Thoracic aorta (tissue), 2 donors: ENCODE measurements at places on chromosomes 1 and 21.

DNA sequence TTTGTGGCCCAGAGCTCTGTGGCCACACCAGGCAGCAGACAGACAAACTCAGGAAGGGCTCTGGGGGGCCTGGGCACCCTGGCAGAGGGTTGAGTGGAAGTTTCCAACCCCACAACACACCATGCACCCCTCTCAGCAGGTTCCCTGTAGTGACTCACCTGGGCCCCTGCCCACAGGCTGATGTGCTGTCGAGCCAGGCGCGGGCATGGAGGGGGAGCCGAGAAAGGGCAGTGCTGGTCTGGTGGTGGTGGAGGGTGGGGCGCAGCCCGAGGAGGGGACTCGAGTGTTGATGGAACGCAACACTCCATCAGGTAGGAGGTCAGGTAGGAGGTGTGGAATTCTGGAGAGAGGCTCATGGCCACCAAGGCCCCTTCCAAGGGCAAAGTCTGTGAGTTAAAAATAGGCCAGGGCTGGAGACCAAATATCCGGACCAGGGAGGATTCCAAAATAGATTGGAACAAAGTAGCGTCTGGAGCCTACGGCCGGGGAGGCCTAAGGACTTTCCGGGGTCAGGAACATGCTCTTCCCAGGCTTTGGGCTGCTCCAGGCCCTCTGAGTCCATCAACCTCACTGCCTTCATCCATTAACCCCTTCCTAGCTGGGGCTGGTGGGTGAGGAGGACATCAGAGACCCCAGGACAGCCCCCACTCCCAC is 191.5 kb upstream of the AJAP1 start:
- H3K27ac ChIP-seq = no peak overlapping the region
- no peaks in the 10 kb centered on the region for H3K36me3 ChIP-seq
- H3K27me3 ChIP-seq = no peaks in the 10 kb centered on the region
- peaks cover 8% of the 10 kb centered on the region for H3K4me1 ChIP-seq
- no peak overlapping the region for H3K4me3 ChIP-seq
- no peak for DNase-seq

DNA sequence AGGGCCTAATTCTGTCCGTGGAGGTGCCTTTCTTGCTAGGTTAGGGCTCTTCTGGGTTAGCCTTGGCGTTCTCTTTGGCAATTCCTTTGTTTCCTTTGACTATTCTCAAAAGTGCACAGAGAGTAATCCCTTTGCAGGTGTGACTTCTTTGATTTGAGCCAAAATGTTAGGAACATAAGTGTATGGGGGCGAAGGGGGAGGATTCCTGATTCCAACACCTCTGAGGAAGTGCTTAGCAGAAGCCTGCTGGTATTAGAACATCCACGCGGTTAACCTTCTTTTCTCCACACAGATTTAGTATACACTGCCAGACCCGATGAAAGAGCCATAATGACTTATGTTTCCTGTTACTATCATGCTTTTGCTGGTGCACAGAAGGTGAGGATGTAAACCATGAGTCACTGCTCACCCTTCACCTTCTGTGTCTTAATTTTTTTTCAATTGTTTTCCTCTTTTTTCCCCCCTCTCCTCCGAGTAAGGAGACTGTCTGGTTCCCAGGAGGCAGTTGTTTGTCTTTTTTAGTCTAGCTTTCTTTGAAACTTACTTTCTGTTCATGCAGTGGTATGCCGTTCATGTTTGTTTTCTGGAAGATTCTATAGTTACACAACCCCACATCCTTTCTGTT is 48.0 kb downstream of the ACTN2 start:
- no peak overlapping the region for H3K4me3 ChIP-seq
- peaks cover 22% of the 10 kb centered on the region for H3K36me3 ChIP-seq
- DNase-seq = no peak
- H3K4me1 ChIP-seq = no peaks in the 10 kb centered on the region
- no peak overlapping the region for H3K27ac ChIP-seq
- no peaks in the 10 kb centered on the region for H3K27me3 ChIP-seq

GRCh38 chr1:2523191-2523890 is 3.1 kb downstream of the PANK4 start:
- peaks cover 40% of the 10 kb centered on the region for H3K4me1 ChIP-seq
- no peaks in the 10 kb centered on the region for H3K27me3 ChIP-seq
- DNase-seq = no peak
- H3K36me3 ChIP-seq = peaks cover 32% of the 10 kb centered on the region
- no peak overlapping the region for H3K4me3 ChIP-seq

- no peak for DNase-seq
- H3K27ac ChIP-seq = peak overlapping the region; percentile 44
- no peak overlapping the region for H3K4me3 ChIP-seq
- H3K27me3 ChIP-seq = no peaks in the 10 kb centered on the region
- peaks cover 16% of the 10 kb centered on the region for H3K4me1 ChIP-seq
These were observed 18.4 kb downstream of the RUNX3 start for GRCh38 chr1:24911651-24912155.

- H3K27ac ChIP-seq = peak overlapping the region; percentile 74
- no peaks in the 10 kb centered on the region for H3K27me3 ChIP-seq
- no peak for DNase-seq
- H3K4me1 ChIP-seq = peaks cover 35% of the 10 kb centered on the region
- peak overlapping the region; percentile 94 for H3K4me3 ChIP-seq
- H3K36me3 ChIP-seq = peaks cover 12% of the 10 kb centered on the region
These were observed 15.8 kb downstream of the INPP5B start for GRCh38 chr1:37931102-37931360.

GRCh38 chr1:198424441-198424840 is 116.0 kb downstream of the ATP6V1G3 start:
- no peak for DNase-seq
- H3K4me3 ChIP-seq = no peak overlapping the region
- H3K27ac ChIP-seq = no peak overlapping the region
- no peaks in the 10 kb centered on the region for H3K27me3 ChIP-seq
- no peaks in the 10 kb centered on the region for H3K4me1 ChIP-seq
- H3K36me3 ChIP-seq = no peaks in the 10 kb centered on the region

- no peak overlapping the region for H3K27ac ChIP-seq
- H3K27me3 ChIP-seq = no peaks in the 10 kb centered on the region
- no peak overlapping the region for H3K4me3 ChIP-seq
- no peak for DNase-seq
These were observed 32.3 kb downstream of the CD58 start for GRCh38 chr1:116538544-116538943.

DNA sequence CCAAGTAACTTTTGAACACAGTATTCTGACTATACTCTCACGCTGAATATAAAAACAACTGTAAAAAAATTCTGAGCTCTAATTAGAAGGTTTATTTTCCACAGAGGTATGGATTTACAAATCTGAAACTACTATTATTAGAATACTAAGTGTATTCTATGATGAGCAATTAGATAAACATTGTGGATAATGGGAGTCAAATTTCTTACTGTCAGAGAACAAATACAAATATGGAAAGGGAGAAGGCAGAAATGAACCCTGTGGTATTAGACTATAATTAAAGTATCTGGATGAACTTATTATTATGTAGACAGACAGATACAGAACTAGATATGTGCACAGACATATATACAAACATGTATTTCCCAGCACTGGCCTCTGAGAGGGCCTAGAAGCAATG is 22.6 kb downstream of the ALDH9A1 start:
- H3K36me3 ChIP-seq = peaks cover 20% of the 10 kb centered on the region
- H3K4me1 ChIP-seq = no peaks in the 10 kb centered on the region
- H3K27me3 ChIP-seq = no peaks in the 10 kb centered on the region
- no peak for DNase-seq
- no peak overlapping the region for H3K27ac ChIP-seq

DNA sequence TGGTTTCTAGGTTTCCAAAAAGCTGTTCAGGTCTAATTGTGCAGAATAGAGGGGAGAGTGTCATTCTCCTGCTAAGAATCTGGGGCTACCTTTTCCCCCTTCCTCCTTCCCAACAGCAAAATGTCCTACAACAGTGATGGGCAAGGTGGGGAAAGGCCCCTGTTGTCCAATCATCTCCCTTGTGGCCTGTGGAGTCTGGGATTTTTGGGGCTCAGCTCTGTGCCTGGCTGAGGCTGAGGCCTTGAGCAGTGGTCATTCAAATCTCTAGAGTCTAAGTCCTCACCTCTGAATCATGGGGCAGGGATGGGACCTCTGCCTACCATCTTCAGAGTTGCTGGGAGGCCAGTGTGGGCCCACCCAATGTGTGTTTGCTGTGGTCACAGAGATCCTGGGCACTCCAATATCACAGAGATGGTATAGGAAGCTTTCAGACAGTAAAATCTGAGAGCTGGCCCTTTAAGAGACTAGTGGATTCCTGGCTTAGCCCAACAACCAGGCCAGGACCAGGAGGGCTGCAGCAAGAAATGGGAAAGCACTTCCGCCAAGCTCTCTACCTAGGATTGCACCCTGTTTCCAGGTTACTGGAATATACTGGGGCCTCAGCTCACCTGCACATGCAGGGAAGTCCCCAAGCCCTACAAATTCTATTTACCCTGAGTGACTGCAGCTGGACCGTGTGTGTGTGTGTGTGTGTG is 28.5 kb upstream of the TENT5C start:
- H3K4me1 ChIP-seq = peaks cover 5% of the 10 kb centered on the region
- H3K27ac ChIP-seq = no peak overlapping the region
- no peaks in the 10 kb centered on the region for H3K27me3 ChIP-seq
- H3K4me3 ChIP-seq = no peak overlapping the region
- DNase-seq = no peak

- no peak overlapping the region for H3K27ac ChIP-seq
- no peaks in the 10 kb centered on the region for H3K27me3 ChIP-seq
- no peak overlapping the region for H3K4me3 ChIP-seq
- no peaks in the 10 kb centered on the region for H3K36me3 ChIP-seq
These were observed 26.0 kb upstream of the SLC26A9 start for GRCh38 chr1:205969229-205969628.

DNA sequence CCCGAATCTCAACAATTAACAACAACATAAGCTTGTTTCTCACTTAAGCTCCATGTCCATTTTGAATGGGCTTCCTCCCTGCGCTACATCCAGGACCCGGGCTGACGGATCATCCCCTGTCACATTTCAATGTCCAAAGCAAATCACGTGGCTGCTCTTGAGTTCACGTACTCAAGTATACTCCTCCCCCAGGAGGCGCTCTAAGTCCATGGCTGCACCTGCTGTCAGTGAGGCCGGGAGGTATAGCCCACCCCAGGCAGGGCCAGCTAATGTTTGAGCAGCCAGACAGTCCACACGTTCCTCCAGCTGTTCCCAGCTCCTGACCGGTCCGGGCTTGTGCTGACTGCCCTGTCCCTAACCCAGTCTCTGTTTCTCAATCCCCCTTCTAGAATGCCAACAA is 220.8 kb downstream of the SLC35F3 start:
- no peak overlapping the region for H3K4me3 ChIP-seq
- no peaks in the 10 kb centered on the region for H3K36me3 ChIP-seq
- H3K27me3 ChIP-seq = no peaks in the 10 kb centered on the region
- no peak for DNase-seq
- no peaks in the 10 kb centered on the region for H3K4me1 ChIP-seq

GRCh38 chr1:244393604-244394176 is 58.0 kb downstream of the ADSS2 start:
- no peaks in the 10 kb centered on the region for H3K27me3 ChIP-seq
- no peak overlapping the region for H3K27ac ChIP-seq
- no peak for DNase-seq

- no peak for DNase-seq
- H3K27me3 ChIP-seq = no peaks in the 10 kb centered on the region
- H3K4me1 ChIP-seq = no peaks in the 10 kb centered on the region
- H3K36me3 ChIP-seq = no peaks in the 10 kb centered on the region
These were observed 22.3 kb upstream of the CD53 start for GRCh38 chr1:110850627-110851026.

DNA sequence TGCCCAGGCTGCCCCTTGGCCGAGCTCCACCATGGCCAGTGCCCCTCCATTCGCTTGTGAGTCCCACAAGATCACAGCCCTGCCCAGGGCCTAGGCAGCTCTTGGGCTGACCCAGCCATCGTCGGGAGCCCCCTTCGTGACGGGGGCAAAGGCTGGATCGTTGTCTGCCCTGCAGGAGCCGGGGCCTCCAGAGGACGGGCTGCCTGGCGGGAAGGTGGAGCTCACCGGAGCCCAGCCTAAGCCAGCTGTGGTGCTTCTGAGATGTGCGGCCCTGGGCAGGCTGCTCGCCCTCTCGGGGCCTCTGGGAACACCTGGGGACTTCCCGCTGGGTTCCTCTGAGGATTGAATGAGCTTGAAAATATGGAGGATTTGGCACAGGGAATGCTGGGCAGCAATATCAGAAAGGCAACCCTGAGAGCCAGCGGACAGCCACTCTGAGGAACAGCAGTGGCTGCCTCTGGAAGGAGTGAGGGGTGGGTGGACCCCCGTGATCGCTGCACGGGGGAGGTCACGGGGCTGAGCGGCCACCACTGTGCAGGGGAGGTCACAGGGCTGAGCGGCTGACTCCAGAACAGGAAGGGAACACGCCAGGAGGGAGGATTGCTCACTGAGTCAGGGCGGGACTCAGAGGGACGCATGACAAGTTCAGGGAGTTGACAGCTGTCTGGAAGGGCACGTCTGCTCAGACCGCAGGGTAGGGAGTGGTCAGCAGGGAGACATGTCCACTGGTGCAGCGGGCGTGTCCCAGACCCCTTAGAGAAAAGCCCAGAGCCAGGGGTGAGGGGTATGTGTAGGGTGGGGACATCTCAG is 19.3 kb downstream of the TP73 start:
- no peaks in the 10 kb centered on the region for H3K36me3 ChIP-seq
- DNase-seq = no peak
- H3K27me3 ChIP-seq = no peaks in the 10 kb centered on the region
- no peak overlapping the region for H3K4me3 ChIP-seq
- H3K4me1 ChIP-seq = no peaks in the 10 kb centered on the region
- H3K27ac ChIP-seq = no peak overlapping the region

- H3K27ac ChIP-seq = no peak overlapping the region
- H3K4me1 ChIP-seq = no peaks in the 10 kb centered on the region
- H3K36me3 ChIP-seq = no peaks in the 10 kb centered on the region
- H3K27me3 ChIP-seq = no peaks in the 10 kb centered on the region
- no peak for DNase-seq
- H3K4me3 ChIP-seq = no peak overlapping the region
These were observed 59.0 kb downstream of the NFASC start for GRCh38 chr1:204929487-204930154.
